NCI-H187 (cell line): ENCODE measurements at places on chromosomes 3 and 15.

- no peak for DNase-seq
Measured at GRCh38 chr3:9147896-9148266, 101.6 kb downstream of the SRGAP3 start.

DNA sequence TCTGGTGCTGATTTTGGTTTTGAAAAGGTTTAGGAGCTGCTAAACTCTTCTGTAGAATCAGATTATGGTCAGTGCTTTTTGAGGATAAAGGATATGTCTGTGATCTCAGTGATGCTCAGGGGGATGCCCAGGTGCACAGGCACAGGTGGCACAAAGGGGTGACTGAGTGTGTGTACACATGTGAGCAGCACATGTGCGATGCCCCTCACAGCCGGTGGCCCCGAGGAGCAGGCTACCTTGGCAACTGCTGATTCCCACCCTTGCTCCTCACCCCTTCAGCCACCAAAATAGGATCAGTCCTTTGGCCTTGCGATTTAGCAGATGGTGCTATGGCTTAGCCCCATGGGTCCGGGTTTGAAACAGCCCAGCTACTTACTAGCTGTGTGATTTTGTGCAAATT is 51.1 kb downstream of the POMGNT2 start:
- DNase-seq = no peak

DNA sequence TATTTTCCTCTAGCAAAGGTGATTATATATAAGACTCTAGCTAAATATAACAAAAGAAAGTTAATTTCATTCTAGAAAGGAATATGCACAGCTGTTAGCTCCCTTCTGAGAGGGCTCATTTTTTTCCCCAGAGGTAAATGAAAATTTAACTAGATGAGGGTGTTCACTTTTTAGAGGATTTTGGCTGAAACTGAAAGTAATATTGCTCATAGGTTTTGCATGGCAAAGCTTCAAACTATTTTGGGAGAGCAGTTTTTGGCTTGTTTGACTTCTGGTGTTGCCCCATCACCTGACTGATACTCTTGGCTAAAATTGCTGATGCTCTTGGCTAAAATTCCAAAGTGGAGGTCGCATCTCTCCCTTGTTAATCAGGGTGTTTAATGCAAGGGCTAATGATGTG is 311.9 kb downstream of the EDEM1 start:
- no peak for DNase-seq

- no peak for DNase-seq
Measured at GRCh38 chr15:67784090-67784781, 41.1 kb upstream of the SKOR1 start.

GRCh38 chr3:128794067-128794768 is 68.2 kb downstream of the RAB7A start:
- DNase-seq = no peak

DNA sequence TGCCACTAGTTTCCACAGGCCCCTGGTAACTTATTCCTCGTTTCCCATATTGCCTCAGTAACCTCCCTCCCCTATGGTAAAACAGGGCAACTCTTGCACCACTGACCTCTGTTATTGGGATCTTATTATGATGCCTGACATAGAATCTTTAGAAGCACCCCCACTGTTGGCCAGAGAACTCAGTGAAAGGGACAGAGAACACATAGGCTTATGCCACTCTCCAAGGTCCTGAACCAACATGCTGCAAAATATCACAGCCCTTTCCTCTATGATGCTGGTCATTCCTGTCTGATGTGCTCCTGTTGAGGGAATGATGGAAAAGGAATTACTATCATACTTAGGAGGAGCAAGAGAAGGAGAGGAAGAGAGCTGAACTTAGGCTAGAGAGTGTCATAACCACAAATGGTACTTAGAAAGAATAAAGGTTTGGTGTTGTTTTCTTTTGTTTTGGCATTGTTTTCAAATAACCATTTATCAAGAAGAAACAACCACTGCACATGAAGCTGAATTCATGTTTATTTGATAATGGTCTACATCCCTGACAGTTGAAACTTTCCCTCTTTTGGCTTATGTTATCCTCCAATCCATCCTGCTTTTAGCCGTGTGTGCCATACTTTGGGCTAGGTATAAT is 330.2 kb downstream of the EPHB1 start:
- DNase-seq = no peak
